ENCODE measurements at places on chromosomes 4 and X.

DNA sequence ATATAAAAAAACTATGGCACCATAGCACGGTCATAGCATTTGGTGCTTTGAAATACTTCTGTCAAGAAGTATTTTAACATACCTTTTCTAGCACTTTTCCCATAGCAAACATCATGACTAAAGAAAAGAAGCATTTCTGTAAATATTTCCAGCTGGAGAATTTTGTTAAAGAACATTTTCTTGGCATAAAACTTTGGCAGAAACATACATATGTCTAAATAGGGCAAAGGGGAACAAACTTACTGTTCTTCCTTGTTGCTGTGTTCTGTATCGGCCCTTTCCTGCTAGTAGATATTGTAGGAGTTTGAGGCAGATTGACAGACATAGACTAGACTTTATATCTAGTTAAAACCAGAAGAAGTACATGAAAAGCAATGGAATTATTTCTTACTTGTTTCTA lies 2368.5 kb downstream of the PCDH7 start:
- no peak for DNase-seq

- DNase-seq: no peak
These were observed 95.0 kb downstream of the CAMK2D start for GRCh38 chr4:113666386-113667114.

DNA sequence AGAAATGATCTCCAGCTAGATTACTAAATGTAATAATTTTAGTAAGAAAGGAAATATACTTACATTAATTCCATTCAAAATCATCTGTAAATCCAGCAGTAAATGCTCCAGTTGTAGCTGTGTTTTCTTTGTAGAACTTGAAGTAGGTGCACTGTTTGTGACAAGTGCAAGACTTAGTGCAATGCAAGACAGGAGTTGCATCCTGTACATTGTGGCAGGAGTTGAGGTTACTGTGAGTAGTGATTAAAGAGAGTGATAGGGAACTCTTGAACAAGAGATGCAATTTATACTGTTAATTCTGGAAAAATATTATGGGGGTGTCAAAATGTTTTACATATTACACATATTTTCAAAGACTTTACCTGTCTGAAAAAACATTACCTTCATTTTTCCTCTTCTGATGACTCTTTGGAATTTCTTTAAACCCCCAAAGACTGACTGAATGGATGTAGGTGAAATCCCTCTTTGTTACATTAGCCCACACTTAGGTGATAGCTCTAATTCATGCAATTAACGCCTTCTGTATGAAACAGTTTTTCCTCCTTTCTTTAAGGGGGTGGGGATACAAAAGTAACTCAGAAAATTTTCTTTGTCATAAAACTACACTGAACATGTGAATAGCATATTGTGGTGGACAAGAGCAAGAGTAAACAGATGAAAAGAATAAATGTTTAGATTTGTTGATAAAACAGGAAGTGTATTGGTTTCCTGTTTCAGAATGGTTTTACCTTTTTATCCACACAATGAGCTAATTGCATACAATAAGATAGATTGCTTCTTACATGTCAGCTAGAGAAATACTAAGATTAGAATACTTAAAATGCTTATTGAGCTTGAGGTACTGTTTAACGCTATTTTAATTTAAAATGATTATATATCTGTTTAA lies at the start of gene IL2:
IL2 (minus strand) TSS at position 495 of the 886 bp plus-strand sequence; CDS start at position 210, 285 bp downstream.
- DNase-seq: no peak

- DNase-seq: no peak
These were observed 24.3 kb downstream of the UPF3B start for GRCh38 chrX:119828446-119828845.

- DNase-seq: no peak
These were observed 17.3 kb downstream of the SMPX start for GRCh38 chrX:21740329-21741274.

DNA sequence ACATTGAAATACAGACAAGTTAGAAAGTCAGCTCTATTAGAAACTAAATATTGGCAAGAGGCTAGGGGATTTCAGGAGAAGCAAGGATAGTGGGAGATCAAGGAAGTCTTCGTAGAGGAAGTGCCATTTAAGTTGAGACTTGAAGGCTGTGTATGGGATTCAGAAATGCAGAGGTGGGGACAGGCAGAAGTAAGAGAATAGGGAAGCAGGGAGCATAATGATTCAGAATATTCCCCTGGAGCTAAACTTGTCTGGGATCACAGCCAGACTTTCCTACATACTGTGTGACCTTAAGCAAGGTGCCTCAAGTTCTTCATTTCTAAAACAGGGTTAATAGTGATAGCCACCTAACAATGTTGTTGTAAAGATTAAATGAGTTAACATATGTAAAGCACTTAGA lies 108.8 kb downstream of the DDIT4L start:
- DNase-seq: no peak

GRCh38 chrX:152641996-152642395 lies 4.3 kb downstream of the GABRQ start:
- DNase-seq: no peak

DNA sequence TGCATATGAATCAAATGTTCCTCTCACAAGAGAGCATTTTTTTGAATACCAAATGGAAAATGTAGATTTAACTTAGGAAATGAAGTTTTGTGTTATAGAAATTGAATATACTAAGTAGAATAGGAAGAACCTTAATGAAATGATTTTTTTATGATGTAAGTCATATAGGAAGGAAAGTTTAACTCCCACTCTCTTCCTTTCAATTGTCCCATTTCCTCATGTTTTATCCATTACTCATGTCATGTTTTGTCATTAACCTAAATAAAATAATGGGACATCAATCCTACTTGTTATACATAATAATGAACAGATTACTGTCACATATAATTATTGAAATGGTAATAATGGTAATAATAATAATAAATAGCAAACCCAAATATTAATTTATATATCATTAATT lies 22.7 kb upstream of the SRD5A3 start:
- no peak for DNase-seq

GRCh38 chrX:33970028-33970967 lies 161.8 kb downstream of the FAM47A start:
- no peak for DNase-seq
